ENCODE measurements at places on chromosomes 6 and 20. TPM values are rescaled to one million over a fixed set of nuclear protein-coding genes. Genes with fewer than 3 reads are reported as not detected.

MTFR2 gene
- total RNA-seq, result 8.0 TPM

RIPOR3 gene
- 13.7 TPM for total RNA-seq

RSPH9 gene
- 0.24 TPM for total RNA-seq

CDSN gene
- total RNA-seq, result 0.13 TPM

CDK5RAP1 gene
- 24.8 TPM for total RNA-seq

LY6G5C gene
- 1.4 TPM for total RNA-seq

WFDC2 gene
- total RNA-seq, result 0.26 TPM

KHDC1L gene
- total RNA-seq, result not detected

TFAP2D gene
- total RNA-seq, result not detected

ZNF311 gene
- 1.4 TPM for total RNA-seq

NKX2-2 gene
- total RNA-seq, result not detected

CCR6 gene
- total RNA-seq, result not detected

TMEM244 gene
- total RNA-seq, result not detected

SIRPD gene
- total RNA-seq, result not detected

HLA-DRB5 gene
- not detected for total RNA-seq

ILRUN gene
- total RNA-seq, result 31.8 TPM

PTPN1 gene
- 31.3 TPM for total RNA-seq

FLOT1 gene
- total RNA-seq, result 118 TPM

CLIC5 gene
- total RNA-seq, result not detected

TRIM10 gene
- not detected for total RNA-seq

MAS1 gene
- total RNA-seq, result not detected

ADGRG6 gene
- total RNA-seq, result 13.4 TPM

GDAP1L1 gene
- total RNA-seq, result not detected

NT5E gene
- 111 TPM for total RNA-seq
